ENCODE measurements at places on chromosomes 5 and 9. TPM values are rescaled to one million over a fixed set of nuclear protein-coding genes. Genes with fewer than 3 reads are reported as not detected.

DNA sequence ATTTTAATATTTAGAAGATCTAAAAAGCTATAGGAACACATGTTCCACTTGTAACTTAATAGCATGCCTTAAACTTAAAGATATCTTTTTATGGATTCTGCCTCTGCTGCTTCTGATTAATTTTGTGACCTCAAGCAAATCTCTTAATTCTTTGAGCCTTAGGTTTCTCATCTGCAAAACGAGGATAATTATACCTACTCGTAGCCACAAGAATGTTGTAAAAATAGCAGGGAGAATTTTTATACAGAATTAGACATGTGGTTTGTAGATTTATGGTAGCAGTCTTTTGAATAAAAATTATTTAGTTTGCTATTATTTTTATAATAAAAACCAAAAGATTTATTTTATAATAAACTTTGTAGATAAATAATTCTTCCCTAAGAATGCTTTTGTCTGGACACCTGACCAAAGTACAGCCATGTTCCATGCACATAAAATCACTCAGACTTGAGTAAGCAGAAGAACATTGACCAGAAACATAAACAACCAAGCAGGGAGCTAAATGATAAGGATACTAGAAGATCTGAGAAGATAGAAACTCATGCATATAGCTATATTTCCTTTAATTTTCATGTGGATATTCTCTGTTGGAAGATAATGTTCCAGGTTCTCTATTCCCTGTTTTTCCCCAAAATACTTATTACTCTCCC is 18.5 kb downstream of the C9orf85 start:
- no peak for DNase-seq

DNA sequence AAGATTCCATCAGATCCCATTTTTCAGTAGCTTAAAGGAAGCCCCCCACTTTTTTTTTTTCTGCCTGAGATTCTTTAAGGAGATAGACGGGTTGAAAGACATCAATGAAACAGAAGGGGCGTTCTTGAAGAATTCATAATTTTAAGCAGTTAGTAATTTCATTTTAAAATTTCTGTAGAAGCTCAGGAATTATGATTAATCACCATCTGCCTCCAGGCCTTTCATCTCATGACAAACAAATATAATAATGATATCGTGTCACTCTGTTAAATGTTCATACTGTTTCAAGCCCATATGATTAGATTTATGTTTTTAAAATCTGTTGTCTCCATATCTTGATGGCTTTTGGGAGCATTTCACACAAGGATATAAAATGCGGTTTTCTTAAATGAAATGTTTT is 75.2 kb downstream of the NPR3 start:
- DNase-seq = no peak

- DNase-seq = no peak
Measured at GRCh38 chr5:157381746-157382145, 78.3 kb upstream of the NIPAL4 start.

TYRP1 gene
- polyA plus RNA-seq = 0.80 TPM

- peak; percentile 72 for DNase-seq
Measured at GRCh38 chr9:114396558-114397218, 8.9 kb upstream of the AKNA start.

- DNase-seq = no peak
Measured at GRCh38 chr9:121858788-121859187, 207.4 kb downstream of the DAB2IP start.

CDK5RAP2 gene
- 27.5 TPM for polyA plus RNA-seq

DNA sequence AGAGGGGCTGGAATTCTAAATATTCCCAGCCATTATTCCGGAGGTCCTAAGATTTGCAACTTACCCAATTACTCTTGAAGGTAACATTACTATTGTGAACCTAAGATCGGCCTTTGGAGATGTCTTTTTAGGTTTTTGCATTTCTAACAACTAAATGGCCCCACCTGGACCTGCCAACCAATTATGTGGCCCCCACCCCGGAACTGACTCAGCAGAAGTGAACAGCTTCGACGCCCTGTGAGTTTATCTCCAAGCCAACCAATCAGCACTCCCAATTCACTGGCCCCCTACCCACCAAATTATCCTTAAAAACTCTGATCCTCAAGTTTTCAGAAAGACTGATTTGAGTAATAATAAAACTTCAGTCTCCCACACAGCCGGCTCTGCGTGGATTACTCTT is 62.9 kb downstream of the NEURL1B start:
- DNase-seq = no peak

DNA sequence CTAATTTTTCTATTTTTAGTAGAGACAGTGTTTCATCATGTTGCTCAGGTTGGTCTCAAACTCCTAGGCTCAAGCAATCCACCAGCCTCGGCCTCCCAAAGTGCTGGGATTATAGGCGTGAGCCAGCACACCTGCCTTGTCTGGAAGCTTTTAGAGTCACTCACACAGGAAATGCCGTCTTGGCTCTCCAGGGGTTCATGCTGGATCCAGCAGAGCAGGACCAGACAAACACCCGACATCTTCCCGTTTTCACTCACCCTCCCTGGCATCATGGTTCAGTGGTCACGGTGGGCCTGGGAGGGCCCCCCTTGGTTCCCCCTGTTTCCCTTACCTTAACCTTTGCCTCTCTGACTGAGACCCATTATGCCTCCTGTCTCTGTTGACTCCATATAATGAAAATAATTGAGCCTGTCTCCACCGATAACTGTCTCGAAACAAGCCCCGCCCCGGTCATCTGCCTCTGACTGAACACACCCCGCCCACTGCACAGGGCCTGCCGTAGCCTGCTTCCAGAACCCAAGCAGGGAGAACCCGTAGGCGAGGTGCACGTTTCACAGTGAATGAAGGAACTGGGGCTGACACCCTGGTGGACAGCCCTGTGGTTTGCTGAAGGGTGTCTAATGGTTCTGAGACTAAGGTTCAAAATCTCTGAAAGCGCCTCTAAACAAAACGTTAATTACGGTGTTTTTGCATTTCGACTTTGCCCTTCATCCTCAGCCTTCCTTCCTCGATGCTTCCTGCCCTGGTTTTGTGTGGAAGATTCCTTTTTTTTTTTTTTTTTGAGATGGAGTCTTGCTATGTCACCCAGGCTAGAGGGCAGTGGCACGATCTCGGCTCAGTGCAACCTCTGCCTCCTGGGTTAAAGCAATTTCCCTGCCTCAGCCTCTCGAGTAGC is 39.7 kb upstream of the SPRY4 start:
- no peak for DNase-seq

MYOT gene
- 7.7 TPM for polyA plus RNA-seq

DNA sequence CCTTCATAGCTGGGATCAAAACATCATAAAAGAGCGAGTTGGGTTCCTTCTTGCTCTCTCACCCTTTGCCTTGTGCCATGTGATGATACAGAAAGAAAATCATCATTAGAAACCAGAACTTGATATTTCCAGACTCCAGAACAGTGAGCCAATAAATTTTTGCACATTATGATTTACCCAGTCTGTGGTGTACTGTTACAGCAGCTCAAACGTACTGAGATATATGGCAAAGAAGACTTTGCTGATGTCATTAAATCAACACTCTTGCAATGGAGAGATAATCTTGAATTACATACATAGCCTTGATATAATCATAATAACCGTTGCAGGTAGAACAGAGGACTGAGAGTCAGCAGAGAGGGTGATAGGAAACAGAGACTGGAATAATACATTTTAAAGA is 1271.6 kb downstream of the CDH12 start:
- DNase-seq = no peak

DNA sequence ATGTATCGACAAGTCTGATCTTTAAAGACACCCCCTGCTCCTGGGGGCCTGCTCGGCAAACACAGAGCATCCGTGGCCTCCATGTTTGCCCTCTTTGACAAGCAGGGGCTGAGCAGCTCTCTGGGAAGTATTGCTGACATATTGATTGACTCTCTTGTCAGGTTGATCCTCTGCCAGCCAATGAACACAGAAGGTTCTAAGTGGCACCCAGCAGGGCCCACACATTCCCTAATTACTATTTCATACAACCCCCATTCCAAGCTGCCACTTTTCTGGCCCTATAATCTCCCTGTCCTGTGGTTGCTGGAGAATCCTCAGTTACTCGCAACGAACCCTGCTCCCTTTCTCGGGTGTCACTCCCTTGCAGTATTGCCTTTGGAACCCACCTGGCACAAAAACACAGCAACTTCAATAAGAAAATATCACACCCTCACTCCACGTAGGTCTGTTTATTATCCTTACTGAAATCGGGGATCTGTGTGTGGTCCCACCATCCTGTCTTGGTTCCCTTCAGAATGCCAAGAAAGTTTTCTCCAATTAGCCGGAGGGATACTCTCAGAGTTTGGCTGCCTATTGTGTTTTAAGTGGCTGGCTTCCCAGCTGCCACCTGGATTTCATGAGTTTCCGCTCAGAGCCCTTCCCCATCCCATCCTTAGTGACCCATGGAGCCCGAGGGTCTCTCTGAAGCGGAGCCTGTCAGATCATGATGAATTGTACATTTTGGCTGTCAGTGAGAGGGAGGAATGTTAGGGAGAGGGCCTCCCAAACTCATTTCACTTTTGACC is 249.0 kb upstream of the WWC1 start:
- peak; percentile 63 for DNase-seq

DNA sequence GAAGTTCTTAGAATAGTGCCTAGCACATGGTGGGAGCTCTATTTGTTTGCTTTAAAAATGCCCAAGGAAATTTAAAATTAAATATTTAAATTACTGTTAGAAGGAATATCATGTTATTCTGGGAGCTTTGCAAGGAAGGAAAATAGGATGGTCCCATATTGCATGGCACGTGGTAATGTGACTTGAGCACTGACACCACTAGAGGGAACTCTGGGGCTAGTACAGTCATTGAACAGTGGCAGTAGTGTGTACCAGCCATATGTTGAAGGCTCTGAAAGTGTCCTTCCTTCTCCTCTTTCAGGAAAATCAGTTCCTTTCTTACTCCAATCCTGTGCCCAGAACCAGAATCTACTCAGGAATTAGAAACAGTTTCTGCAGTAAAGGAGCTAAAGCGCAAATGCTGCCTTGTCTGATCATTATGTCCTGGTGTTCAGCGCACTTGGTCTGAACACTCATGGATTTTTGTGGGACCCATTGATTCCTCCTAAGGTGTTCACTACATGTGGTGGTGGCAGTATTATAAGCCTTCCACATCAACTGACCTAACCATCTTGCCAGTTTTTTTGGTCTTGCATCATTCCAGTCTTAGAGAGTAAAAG is 54.1 kb downstream of the GDA start:
- no peak for DNase-seq

GRCh38 chr5:176647843-176648473 is 674 bp downstream of the TSPAN17 start:
- peak; percentile 23 for DNase-seq

TLN1 gene
- polyA plus RNA-seq = 533 TPM

- no peak for DNase-seq
Measured at GRCh38 chr9:95449016-95449415, 67.8 kb downstream of the PTCH1 start.

DNA sequence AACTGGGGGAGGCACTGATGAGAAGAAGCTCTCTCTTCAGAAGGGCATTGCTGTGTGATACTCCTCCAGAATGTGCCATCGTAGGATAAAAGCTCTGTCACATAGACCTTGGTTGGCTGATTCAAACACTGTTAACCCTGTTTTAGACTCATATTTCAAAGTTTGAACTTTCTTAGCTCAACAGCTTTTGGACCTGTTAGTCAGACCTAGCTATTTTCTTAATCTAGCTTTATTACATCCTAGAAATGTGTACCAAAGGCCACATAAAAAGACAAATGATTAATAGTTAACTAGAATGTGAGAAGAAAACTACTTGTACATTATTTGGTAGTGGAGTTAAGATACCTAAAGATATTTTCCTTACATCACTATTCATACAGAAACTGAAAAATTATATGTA is 4.3 kb downstream of the RHOBTB3 start:
- DNase-seq = no peak

GRCh38 chr9:3088219-3088618 is 244.3 kb upstream of the PUM3 start:
- DNase-seq = no peak

- DNase-seq = no peak
Measured at GRCh38 chr5:153308282-153308681, 182.2 kb upstream of the GRIA1 start.

GRCh38 chr5:73274881-73275663 is 102.1 kb downstream of the TMEM174 start:
- DNase-seq = no peak

DNA sequence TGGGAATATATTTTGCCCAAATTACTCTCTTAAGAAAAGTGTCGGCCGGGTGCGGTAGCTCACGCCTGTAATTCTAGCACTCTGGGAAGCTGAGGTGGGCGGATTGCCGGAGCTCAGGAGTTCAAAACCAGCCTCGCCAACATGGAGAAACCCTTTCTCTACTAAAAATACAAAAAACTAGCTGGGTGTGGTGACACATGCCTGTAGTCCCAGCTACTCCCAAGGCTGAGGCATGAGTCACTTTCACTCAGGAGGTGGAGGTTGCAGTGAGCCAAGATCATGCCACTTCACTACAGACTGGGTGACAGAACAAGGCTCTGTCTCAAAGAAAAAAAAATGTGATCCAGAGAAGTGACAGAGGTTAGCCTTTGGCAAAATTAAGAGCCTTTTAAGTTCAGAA is 26.4 kb upstream of the TMEM171 start:
- DNase-seq = no peak

GRCh38 chr5:80958616-80959015 is 1.5 kb upstream of the RASGRF2 start:
- no peak for DNase-seq

DNA sequence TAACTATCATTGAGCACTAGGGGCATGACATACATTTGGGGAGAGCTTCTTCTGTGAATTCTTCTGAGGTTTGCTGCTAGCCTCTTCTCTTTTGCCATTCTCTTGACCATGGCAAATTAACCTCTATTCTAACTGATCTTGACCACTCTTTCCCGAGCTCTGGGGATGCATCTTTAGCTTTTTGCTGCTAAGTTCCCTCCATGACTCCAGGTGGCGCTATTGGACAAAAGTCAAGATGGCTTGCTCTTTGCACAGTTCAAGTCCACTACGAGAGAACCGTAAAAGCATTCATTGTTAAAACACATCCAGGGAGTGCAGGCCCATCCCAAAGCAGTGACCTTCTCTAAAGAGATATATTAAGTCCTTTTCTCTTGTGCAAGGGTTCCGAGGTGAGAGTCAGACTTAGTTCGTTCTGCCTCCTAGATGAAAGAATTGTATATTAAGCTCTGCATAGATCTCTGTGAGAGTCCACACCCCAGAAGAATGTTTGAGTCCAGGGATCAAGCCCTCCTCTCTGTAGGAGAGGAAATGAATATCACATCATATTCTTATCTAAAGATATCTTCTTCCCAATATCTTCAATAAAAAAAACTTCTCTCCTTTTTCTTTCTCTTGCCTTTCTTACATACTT is 1152.9 kb upstream of the CDH6 start:
- peak; percentile 40 for DNase-seq

- DNase-seq = no peak
Measured at GRCh38 chr9:120875195-120875565, 1.8 kb downstream of the PHF19 start.

- DNase-seq = no peak
Measured at GRCh38 chr5:91187032-91187431, 196.1 kb downstream of the ARRDC3 start.

DNA sequence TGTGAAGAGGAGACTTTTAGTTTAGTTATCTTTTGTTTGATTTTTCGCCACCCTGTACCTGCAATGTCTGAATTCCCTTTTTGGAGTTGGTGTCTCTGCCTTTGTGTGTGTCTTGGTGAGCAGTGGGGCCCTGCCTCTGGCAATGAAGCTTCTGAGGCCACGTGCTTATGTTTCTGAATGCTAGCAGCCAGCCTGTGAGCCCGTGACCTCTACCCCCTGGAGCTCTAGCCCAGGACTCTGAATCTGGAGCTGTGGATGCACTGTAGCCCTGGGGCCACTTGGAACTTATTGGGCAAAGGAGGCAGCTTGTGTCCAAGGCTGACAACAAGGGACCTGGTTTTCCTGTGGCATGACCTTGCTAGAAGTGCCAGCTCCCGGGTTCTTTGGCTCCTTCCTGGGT is 19.4 kb downstream of the ENTREP1 start:
- DNase-seq = no peak
